Mesothelial cell of epicardium (in vitro differentiated cells): ENCODE measurements at places on chromosomes 4 and X. TPM values are rescaled to one million over a fixed set of nuclear protein-coding genes. Genes with fewer than 3 reads are reported as not detected.
A peak's percentile ranks its signal among the peaks of the same experiment; 100 is the strongest.

DNA sequence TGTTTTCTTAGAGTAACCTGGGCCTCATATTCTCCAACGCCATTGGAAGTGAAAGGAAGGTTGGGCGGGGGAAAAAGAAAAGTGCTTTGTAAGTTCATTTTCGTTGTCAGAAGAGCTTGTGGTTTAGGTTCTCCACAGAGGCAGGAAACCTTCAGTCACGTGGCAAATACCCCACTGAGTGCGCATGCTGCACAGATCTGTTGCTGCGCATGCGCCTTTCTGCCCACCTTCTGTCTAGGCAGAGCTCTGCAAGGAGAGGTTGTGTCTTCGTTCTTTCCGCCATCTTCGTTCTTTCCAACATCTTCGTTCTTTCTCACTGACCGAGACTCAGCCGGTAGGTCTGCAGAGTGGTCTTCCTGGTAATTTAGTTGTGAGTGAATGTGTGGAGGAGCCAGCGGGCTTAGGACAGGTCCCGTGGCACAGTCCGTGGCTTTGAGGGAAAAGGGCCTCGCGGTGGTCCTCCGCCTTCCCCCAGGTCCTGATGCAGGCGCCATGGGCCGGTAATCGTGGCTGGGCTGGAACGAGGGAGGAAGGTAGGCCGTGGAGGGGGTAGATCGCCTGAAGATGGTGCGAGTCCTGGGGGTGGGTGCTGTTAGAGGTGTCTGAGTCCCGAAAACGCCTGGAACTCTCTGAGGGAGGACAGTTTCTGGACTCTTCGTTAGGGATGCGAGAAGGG, at the start of gene PAGE5:
Gene PAGE5 (plus strand): TSS at position 228 of the 676 bp plus-strand sequence. CDS start 1,037 bp downstream, outside the sequence.
- H3K4me1 ChIP-seq, result no peaks in the 10 kb centered on the region
- no peak within 1 kb of the TSS for H3K4me3 ChIP-seq
- no peaks in the 10 kb centered on the region for H3K27me3 ChIP-seq
- H3K27ac ChIP-seq, result no peak within 1 kb of the TSS

GRCh38 chr4:77629885-77630284, 24.3 kb downstream of the CXCL13 start:
- H3K4me3 ChIP-seq, result no peak overlapping the region
- H3K27me3 ChIP-seq, result no peaks in the 10 kb centered on the region
- DNase-seq, result no peak
- H3K27ac ChIP-seq, result no peak overlapping the region
- no peaks in the 10 kb centered on the region for H3K36me3 ChIP-seq

DNA sequence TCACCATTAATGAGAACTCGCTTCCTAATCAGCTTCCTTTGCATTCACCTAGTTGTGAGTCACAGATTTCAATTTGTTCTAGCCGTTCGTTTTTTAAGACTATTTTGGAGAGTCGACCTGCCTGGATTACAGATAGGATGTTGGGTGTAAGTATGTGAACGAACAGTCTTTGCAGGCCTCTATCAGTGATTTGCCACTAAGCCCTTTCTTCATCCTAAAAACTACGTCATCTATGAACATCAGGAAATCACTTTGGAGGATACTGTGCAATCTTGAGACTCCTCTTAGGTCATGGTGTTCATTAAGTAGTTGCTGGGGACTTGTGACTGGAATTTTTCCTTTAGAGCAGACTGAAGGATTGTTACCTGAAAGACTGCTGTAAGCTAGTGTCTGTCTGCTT, 1.1 kb downstream of the POLA1 start:
- peak overlapping the region; percentile 44 for H3K27ac ChIP-seq
- H3K4me3 ChIP-seq, result peak overlapping the region; percentile 90
- H3K4me1 ChIP-seq, result peaks cover 26% of the 10 kb centered on the region
- H3K27me3 ChIP-seq, result no peaks in the 10 kb centered on the region
- no peak for DNase-seq
- H3K36me3 ChIP-seq, result peaks cover 2% of the 10 kb centered on the region

DNA sequence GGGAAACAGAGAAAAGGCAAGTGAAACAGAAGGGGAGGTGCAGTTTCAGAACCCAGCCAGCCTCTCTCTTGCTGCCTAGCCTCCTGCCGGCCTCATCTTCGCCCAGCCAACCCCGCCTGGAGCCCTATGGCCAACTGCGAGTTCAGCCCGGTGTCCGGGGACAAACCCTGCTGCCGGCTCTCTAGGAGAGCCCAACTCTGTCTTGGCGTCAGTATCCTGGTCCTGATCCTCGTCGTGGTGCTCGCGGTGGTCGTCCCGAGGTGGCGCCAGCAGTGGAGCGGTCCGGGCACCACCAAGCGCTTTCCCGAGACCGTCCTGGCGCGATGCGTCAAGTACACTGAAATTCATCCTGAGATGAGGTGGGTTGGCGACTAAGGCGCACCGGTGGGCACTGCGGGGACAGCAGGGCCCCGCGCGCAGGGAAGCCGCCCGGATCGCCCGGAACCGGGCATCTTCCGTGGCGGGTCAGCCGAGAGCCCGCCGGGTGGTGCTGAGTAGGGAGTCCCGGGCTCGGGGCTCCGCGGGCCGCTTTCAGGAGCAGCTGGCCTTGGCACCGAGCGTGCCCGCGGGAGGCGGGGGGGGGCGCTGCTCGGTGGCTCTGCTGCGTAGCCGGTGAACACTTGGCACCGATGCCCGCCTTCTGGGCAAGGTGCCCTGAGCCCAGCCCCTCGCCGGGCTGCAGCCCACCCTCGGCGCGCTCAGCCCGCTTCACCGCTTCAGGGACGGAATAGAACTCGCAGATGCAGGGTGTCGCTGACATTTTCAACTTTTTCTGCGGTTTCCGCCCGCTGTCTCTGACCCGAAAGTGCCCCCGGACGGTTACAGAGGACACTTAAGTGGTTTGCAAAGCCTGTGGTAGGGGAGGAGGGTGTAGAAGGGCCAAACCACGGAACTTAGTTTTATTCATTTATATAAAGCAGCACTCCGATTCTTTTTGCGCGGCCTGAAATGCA, at the start of gene CD38:
Gene CD38 (plus strand): TSS at position 40 of the 953 bp plus-strand sequence. CDS start 87 bp downstream, at position 127.
- H3K27ac ChIP-seq, result no peak within 1 kb of the TSS
- DNase-seq, result no peak
- H3K4me3 ChIP-seq, result peak within 1 kb of the TSS; percentile 67

- no peak for DNase-seq
- no peaks in the 10 kb centered on the region for H3K27me3 ChIP-seq
- H3K27ac ChIP-seq, result peak overlapping the region; percentile 16
- no peak overlapping the region for H3K4me3 ChIP-seq
- H3K36me3 ChIP-seq, result peaks cover 56% of the 10 kb centered on the region
Measured at GRCh38 chr4:53465281-53465680, 87.8 kb downstream of the FIP1L1 start.

DNA sequence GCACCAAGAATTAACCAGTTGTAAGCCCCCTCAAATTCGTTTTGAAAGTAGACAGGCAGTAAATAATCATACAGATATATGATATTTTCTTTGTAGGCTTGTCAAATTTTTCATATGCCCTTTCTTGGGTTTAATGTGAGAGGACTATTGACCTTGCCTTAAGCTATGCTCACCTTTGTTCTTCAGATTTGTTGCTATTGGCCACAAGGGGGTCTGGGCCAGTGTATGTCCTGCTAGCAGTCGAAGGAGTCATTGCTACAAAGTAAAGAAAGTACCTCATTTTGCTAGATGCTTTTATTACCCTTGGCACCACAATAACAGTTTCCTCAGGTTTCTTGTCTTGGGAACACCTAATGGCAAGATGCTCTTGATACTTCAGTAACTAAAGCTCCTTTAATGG, 51.7 kb downstream of the IGSF1 start:
- H3K27ac ChIP-seq, result no peak overlapping the region

DNA sequence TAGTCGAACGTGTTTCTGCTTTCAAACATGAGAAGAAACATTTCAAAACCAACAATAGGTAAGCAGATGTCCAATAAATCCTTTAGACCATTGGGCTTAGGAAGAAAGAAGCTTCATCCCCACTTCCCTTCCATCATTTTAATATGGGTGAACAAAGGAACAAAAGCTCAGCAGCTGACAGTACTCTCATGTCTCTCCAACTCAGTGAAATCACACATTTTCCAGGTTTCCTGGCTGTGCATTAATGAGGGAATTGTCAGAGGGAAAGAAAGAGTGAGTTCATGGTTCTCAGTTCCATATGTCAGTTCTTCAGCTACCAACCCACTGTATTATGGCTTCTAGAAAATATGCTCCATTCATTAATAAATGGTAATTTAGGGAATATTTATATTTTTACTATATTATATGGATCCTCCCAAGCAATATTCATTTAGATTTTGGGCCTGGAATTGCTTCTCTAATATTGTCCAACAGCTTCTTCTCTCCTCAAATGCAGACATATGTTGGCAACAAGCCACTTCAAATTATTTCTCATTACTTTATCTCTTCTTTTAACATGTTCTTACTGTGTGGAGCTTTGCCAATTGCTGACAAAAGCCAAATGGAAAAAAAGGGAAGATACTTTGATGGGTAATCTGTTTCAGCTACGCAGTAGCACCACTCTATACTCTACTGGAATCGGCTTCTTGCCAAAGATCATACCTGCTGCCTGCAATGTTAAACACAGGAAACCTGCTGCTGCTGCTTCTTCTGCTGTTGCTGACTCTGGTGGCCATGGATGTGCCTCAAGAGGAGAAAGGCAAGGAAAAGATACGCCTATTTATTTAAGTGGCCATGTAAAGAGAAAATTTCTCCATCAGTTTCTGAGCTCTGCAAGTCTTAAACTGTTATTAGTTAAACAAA, 1757.6 kb downstream of the ARAP2 start:
- H3K27ac ChIP-seq, result no peak overlapping the region
- no peaks in the 10 kb centered on the region for H3K27me3 ChIP-seq
- no peaks in the 10 kb centered on the region for H3K36me3 ChIP-seq
- no peak overlapping the region for H3K4me3 ChIP-seq

The RPS6KA6 gene
- 11.7 to 13.6 TPM (median 12.4 TPM) in 3 replicates for total RNA-seq

The CHIC1 gene
- 10.8 to 11.8 TPM (median 11.0 TPM) in 3 replicates for total RNA-seq

DNA sequence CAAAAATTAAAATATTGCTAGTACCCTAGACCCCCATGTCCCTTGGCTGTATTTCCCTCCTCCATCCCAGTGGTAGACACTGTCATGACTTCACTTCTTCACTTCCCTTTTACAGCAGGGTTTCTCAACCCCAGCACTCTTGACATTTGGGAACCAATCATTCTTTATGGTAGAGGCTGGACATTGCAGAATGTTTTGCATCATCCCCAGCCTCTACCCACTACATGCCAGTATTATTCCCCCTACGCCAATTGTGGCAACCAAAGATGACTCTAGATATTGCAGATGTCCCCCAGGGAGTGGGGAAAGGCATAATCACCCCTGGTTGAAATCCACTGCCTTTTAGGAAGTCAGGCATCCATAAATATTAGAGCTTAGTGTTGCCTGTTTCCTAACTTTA, 138.6 kb downstream of the AMELX start:
- H3K27ac ChIP-seq, result no peak overlapping the region
- peaks cover 11% of the 10 kb centered on the region for H3K4me1 ChIP-seq
- H3K4me3 ChIP-seq, result no peak overlapping the region
- DNase-seq, result no peak
- no peaks in the 10 kb centered on the region for H3K36me3 ChIP-seq
